Activated naive CD4-positive, alpha-beta T cell (primary cell): ENCODE measurements at places on chromosomes 7 and 10.

- no peak for DNase-seq
These were observed 285.5 kb upstream of the TAC1 start for GRCh38 chr7:97446361-97446760.

- no peak for DNase-seq
These were observed 82.9 kb upstream of the HGF start for GRCh38 chr7:81852701-81853100.

DNA sequence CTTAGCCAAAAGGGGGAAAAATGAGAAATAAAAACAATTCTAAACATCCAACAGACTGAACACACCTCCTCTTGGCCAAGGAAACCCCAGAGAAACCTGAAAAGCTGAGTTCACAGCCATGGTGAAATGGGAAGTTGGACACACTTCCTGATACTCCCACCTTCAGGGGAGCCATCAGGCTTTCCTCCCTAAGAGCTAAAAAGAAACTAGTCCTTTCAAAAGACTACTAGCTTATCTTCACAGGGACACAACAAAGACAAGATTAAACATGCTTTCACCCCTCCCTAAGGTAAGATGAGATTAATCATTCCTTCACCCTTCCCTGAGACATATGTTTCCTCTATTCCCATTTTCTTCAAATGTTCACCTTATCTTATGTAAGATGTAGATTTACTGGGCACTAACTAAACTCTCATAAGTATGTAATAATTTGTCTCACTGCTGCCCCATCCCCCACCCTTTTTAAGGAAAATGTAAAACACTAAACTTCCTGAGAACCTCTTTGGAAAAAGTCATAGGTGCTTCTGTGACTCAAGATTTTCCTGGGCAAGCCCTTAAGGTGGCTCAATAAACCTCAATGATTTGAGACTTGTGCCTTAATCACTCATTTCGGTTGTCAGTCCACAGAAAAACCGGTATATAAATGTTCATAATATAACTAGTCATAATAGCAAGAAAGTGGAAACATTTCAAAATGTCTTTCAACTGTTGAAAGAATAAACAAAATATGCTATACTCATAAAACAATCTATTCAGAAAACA lies 40.5 kb downstream of the HTR7 start:
- DNase-seq: no peak

DNA sequence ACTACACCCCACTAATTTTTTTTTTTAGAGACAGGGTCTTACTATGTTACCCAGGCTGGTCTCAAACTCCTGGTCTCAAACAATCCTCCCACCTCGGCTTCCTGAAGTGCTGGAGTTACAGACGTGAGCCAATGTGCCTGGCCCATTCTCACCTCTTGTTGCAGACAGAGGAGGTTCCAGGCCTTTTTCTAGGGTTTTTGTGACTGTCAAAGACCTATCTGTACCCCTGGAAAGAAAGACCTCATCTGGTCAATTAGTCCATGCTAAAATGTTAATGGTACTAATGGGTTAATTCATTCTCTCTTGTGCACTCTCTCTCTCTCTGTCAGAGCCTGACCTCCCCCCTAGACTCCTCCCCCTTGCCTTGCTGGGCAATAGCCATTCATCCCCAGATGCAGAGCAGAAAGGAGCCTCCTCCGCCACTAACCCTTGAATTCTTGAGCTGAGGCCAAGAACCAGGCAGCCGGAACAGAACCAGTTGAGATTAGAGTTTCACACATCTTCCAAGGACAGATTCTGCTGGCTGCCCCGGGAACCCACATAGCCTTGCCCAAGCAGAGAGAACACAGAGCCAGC lies 209.7 kb downstream of the SKIDA1 start:
- no peak for DNase-seq

GRCh38 chr10:3310016-3310784 lies 137.6 kb upstream of the PITRM1 start:
- DNase-seq: no peak

GRCh38 chr7:75967487-75967997 lies 26.9 kb downstream of the TMEM120A start:
- no peak for DNase-seq

DNA sequence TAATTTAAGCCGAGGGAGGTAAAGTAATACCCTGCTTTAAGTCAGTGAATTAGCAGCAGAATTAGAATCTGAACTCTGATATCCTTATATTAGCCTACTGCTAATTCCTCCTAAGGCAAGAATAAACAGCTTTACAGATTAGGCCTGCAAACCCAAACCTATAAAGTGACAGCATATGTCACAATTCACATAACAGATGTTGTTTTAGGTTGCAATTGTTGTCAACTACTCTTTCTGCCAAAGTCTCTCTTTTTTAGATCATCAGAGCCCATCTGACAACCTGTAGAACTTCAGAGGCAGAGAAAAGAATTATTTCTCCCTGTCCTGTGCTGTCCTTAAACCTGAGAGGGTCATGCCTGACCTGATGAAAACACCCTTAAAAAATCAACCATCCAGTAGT lies 167.2 kb downstream of the PRKG1 start:
- no peak for DNase-seq

DNA sequence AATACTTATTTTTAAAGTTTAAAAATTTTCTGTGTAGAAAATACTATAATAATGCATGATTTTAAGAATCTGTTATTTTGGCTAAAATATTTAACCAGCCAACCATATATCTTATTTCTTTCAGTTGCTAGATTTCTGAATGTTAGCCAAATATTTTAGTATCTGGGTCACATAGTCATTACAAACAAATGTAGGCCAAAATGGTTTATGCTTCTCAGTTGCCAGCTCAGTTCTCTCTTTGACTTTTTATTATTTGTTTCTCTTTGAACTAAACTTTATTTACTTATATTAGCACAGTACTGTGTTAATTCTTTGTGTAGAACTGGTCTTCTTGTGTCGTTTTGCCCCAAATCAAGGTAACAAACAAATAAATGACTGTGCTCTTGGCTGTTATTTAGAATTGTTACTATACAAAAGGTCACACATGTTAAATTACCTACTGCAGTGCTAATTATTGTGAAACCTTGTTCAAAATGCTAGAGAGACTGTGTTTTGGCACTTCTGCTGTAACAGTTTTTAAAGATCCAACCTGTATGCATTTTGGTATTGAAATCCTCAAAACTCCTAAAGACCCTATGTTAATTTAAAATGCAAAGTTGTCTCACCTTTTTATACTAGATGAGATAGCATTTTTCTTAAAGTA lies 39.8 kb downstream of the ZEB1 start:
- DNase-seq: no peak
